Stimulated activated CD4-positive, alpha-beta T cell treated with anti-CD3 and anti-CD28 coated beads, TNF-alpha, amount 100 ng/mL, for 1 hour (primary cell): ENCODE measurements at places on chromosomes 2 and 18.

GRCh38 chr2:233248999-233249398 lies 2.5 kb upstream of the ATG16L1 start:
- DNase-seq, result no peak

DNA sequence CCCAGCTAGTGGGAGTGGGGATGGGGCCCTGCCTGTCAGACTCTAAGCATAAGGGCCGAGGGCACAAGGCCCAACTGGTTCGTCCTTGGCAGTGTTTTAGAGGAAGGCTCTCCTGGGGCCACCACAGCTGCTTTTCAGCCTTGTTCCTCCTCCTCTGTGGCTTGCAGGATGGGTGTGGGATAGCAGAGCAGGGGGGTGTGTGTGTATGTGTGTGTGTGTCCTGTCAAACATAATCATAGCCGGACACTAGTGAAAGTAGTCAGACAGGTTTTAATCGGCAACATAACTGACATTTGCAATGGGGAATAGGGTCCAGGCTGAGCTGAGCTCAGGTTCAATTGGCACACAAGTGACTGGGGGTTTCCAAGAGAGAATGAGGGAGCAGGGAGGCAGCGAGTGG lies 114.2 kb downstream of the SEPTIN10 start:
- no peak for DNase-seq

GRCh38 chr18:26960911-26961310 lies 95.4 kb upstream of the AQP4 start:
- DNase-seq, result no peak

GRCh38 chr2:239607517-239608191 lies 206.8 kb upstream of the HDAC4 start:
- DNase-seq, result no peak

DNA sequence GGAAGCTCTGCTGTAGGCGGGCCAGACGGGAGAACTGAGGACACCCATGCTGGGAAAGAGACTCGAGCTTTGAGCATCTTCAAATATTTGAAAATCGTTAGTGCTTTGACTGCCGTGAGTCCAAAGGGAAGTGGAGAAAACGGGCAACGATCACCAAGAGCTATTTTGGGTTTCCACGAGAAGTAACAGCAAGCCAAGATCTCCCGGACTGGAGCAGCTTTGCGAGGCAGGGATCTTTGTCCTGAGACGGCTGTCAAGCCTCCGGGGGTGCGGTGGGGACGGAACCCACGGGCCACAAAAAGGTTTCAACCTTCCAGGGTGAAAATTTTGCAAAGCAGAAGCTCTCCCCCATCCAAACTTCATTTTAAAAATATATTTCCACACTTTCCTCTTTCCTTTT lies 195.8 kb downstream of the NDUFA10 start:
- no peak for DNase-seq

DNA sequence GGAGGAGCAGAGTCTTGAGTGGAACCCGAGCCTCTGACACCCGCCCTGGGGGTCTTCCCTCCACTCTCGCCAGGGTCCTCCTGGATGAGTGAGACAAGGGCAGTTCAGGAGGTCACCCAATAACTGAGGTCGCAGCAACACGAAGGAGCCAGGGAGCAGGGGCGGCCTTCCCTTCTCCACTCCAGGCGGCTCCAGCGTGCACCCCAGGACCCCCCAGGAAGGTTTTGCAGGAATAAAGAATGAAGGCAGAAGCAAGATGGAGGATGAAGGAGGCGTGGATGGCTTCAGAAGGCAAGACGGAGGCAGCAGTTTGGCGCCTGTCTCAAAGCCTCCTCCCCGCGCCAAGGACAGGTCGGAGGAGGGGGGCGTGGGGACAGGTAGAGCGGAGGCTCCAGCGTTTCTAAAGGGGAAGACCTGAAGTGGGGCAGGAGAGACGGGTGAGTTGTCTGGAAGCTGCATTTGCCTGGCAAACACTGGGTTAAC lies 579 bp upstream of the ITM2C start:
- no peak for DNase-seq

GRCh38 chr18:36887114-36887513 lies 58.2 kb downstream of the KIAA1328 start:
- DNase-seq, result no peak

GRCh38 chr2:233342301-233342700 lies 12.0 kb upstream of the DGKD start:
- DNase-seq, result no peak

- DNase-seq, result no peak
Observed at GRCh38 chr2:209324281-209324680, 99.6 kb upstream of the MAP2 start.

DNA sequence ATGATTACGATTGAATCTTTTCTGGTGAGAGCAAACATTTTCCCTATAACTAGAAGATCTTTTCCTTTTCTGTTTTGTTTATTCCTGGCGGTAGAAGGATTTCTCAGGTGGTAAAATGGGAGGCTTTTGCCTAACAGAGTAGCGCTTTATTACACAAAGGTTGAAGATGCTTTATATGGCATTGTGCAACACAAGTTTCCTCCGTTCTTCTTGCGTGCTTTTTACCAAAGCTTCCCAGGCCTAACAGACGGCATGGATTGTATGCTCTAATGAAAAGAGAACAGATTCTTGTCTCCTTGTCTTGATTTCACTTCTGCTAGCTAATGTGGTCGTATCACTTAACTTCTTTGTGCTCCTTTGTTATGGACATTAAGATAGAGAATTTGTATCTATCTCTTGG lies 43.8 kb downstream of the MYO1B start:
- no peak for DNase-seq

DNA sequence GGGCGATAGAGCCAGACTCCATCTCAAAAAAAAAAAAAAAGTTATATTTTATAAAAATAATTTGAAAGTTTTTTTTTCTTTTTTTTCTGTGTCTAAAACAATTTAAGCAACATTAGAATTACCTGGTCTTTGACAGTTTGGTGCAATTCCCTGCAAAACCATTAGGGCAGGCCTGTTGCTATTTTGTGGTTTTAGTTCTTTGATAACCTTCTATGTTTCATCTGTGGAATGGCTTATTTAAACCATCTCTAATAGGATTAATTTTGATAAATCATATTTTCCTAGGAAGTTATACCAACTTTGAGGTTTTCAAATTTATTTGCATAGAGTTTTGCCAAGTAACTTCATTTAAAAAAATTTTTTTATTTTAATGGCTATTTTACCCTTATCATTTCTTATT lies 141.2 kb upstream of the TWIST2 start:
- DNase-seq, result no peak

DNA sequence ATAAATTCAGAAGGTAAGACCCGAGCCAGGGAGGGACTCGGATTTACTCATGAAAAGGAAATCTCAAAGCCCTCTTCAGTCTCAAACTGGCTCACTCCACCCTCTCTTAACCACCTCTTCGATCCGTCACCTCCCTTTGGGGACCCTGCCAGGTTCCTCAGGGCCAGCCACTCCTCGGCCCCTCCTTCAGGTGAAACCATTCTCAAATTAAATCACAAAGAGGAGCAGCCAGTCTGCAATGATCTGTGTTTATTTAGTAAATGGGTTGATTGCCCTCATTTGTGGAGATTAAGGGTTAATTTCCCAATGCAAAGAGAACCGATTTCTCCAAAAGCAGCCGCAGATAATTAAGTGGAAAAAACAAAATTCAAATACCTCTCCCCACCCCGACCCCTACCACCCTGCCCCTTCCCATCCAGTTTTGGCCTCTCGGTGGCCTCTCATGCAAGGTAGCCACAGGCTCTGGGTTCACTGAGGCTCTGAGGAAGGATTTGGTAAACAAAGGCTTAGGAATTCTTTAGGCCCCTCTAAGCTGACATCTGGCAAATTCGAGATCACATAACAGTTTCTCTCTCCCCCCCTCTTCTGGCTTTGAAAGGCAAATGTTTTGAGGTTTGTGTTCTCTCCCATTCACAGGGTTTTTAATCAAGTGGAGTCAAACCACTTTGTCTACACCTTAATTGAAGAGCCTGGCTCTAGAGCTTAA lies 10.3 kb upstream of the FZD7 start:
- DNase-seq, result no peak

DNA sequence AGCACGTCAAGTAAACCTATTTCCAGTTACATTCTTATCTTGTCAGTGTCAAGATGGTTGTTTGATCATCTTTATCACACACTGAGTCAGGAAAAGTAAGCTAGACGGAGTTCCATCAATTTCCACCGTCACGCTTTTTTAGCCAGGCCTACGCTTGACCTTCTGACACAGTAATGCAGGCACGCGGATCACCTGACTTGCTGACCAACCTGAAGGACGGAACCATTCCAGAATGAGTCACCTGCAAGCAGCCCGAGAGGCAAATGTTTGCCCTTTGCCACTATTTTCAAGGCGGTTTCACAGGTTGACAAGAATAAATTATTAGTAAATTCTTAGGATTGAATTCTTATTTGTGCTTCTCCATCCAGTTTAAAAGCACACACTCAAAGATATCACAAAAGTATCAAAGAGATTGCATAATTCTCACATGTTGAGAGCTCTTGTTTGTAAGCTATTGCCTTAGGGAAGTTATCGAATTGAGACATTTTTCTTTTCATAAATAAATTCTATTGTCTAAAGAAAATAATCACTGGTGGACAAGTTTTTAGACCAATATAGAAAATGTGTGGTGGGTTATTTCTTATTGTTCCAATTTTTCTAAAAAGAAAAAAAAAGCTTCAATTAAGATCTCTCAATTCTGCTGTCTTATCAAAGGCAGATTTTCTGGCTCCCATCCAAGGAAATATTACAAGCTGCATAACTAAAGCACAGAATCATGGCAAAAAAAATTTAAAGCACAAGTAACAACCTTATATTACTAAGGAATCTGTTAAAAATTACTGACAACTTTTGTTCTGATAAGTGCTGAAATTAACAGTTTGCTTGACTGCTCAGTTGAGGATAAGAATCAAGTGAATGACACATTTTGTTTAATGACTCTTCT lies 31.9 kb downstream of the UXS1 start:
- no peak for DNase-seq

GRCh38 chr2:238614376-238614775 lies 187.6 kb downstream of the ASB1 start:
- no peak for DNase-seq

DNA sequence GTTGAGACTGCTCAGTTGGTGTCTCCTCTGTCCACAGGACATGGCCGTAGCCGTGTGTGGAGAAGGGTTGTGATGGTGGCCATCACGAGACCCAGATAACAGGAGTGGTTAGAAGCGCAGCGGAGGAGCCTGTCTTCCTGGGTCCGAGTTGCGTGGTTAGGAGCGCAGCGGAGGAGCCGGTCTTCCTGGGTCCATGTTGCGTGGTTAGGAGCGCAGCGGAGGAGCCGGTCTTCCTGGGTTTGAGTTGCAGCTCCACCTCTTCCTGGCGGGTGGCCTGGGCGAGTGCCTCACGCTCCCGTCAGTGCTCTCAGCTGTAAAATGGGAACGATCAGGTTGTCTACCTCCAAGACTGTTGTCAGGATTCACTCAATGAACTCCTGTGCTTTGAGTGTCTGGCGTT lies 176.2 kb downstream of the GBX2 start:
- DNase-seq, result no peak

DNA sequence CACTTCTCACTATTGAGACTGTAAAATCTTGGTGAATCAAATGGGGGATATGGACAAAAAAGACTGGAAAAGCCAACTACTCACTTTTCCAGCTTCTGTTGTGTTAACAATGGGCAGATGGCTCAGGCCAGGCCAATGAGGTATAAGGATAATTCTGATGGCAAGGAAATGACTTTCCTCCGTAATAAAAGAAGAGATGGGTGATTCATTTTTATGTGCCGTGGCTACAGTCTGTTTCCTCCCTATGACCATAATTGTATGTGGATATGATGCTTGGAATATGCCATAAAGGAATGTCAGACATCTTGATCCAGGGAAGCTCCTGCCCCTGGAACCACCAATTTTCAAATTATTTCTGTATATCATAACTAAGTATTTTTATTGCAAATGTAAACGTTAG lies 406.8 kb downstream of the CCDC85A start:
- no peak for DNase-seq

DNA sequence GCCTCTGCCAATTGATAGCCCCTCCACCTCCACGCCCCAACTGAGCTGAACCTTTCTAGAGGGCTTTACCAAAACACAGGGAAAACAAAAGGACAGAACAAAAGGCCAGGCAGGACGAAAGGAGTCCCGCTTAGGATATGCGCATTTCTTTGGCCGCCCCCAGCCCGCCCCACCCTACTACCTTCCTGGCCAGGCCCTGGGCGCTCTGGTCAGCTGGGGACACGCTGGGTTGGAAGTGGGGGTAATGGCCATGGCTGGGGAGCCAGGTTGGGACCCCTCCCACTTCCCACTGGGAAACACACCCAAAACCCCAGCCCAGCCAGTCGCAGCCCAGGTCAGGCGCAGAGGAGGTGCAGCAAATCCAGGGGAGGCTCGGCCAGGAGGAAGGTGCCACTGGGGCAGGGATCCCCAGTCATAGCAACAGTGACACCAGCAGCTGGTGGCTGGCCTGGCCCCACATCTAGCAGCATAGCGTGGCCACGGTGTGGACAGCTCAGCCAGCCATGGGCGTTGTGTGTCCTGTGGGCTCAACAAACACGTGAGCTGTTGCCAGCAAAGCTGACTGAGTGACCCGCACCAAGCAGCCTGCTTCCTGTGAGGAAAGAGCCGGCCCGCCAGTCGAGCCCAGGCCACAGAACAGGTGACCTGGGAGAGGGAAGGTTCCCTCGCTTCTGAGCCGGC lies 24.6 kb upstream of the B3GNT7 start:
- DNase-seq, result no peak

GRCh38 chr2:168671932-168672331 lies 130.5 kb upstream of the NOSTRIN start:
- no peak for DNase-seq

GRCh38 chr2:159562248-159562647 lies 54.1 kb downstream of the BAZ2B start:
- DNase-seq, result no peak

DNA sequence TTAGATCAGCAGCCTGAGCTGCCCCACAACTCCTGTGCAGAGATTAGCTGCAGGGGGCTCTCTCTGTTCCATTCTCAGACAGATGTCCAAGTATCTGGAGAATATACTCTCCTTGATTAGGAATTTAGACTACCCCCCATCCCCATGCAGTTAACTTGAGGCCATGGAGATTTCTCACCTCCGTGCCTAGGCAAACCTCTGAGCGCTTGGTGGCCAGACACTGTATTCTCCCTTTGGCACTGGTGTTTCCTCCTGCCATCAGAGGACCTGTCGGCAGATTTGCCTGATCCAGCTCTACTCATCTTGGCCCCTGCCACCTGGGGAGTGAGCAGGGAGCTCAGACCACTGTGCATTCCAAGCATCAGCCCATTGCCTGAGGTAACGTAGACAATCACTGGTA lies 48.3 kb downstream of the ZNF804A start:
- no peak for DNase-seq

GRCh38 chr2:80111185-80111584 lies 193.4 kb downstream of the LRRTM1 start:
- no peak for DNase-seq

DNA sequence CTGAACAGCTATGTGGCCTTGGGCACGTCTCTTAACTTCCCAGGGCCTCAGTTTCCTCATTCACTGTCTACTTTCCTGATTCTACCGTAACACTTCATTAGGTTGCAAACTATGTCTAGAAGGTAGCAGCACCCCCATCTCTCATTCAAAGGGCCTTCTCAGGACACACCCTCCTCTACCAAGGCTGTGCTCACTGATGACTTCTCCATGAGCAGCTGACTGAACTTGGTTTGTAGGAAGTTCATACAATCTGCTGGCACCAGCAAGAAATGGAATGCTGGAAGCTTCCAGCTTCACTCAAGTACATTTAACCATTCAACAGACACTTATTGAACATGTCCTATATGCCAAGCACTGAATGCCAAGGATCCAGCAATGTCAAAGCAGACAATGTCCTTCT lies 250.8 kb upstream of the CTAGE1 start:
- no peak for DNase-seq

- no peak for DNase-seq
Observed at GRCh38 chr2:18336975-18337374, 223.5 kb downstream of the RDH14 start.

GRCh38 chr2:237858294-237859081 lies 935 bp upstream of the RAMP1 start:
- DNase-seq, result no peak
